T-helper 17 cell (primary cell): ENCODE measurements at places on chromosomes 2 and 18.

DNA sequence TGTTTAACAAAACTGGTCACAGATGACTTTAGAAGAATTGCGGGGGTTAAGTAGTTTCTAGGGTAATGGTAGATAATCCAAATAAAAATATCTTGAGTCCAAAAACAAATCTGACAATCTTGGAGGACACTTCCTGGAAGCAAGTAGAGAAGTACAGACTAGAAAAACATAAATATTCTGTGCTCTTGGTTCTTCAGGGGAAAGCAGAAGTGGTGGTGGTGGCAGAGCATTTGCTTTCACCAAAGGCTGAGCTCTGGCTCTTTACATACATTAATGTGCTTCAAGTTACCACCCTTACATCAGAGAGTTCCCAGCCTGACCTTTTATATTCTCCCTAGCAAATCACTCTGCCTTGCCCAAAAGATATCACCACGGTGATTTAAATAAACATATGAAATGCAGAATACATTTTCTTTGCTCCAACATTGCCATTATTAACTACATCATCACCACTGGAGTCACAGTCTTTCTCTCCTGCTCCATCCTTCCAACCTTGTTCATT lies 15.3 kb downstream of the PDE11A start:
- DNase-seq = no peak

- DNase-seq = no peak
These were observed 18.9 kb upstream of the MTERF4 start for GRCh38 chr2:241121008-241121407.

DNA sequence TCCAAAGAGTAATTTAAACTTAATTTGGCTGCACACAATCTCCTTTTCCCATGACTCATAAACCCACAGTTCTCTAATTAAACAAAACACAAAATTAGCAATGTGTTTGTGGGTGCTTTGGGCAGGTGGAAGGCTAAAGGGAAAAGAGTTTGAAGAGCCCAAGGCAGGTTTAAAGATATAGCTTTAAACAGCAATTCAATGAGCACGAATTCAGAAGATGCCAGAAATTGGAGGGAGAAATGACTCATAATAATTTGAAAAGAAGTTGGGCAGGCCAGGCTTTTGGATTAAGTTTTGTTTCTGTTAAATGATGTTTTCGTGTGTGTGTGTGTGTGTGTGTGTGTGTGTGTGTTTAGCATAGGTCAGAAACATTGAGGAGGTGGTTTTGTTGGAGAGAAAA lies 594.8 kb upstream of the ZEB2 start:
- no peak for DNase-seq

- no peak for DNase-seq
These were observed 36.5 kb downstream of the GPD2 start for GRCh38 chr2:156472686-156473085.

DNA sequence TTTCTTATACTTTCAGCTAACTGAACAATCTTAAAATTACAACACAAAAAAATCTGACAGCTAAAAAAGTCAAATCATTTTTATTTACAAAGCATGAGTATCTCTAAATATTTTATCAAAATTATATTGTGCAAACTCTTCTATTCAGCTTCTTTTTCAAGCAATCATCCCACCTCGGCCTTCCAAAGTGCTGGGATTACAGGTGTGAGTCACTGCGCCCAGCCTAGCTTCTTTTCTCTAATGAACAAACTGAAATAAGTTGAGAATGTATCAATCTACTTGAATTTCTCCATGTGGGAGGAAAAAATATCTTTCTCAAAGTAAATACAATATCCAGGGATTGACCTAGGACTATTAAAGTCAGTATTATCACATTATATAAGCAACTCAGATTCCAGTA lies 14.9 kb downstream of the NDUFS1 start:
- DNase-seq = no peak

- DNase-seq = no peak
These were observed 77.5 kb downstream of the OSBPL6 start for GRCh38 chr2:178271629-178272333.

- DNase-seq = no peak
These were observed 156.9 kb upstream of the MYCN start for GRCh38 chr2:15783489-15783888.

GRCh38 chr2:71811726-71812125 lies 335.9 kb downstream of the CYP26B1 start:
- no peak for DNase-seq

GRCh38 chr2:142165790-142166189 lies 35.0 kb upstream of the LRP1B start:
- DNase-seq = no peak

- DNase-seq = no peak
These were observed 3.0 kb downstream of the SPATS2L start for GRCh38 chr2:200309296-200310049.

DNA sequence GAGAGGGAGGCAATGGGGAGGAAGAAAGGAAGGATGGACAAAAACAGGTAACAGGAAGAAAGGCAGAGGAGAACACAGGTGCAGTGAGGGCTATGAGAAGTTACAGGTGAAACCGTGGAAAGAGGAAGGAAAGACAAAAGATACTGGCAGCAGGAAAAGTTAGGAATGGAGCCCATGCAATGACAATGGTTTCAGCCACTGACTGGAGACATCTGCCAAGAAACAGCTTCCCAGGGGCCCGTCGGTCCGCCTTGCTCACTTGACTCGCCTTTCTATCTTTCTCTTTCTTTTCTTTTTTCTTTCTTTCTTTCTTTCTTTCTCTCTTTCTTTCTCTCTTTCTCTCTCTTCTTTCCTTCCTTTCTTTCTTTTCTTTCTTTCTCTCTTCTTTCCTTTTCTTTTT lies 37.5 kb downstream of the ST8SIA5 start:
- no peak for DNase-seq

DNA sequence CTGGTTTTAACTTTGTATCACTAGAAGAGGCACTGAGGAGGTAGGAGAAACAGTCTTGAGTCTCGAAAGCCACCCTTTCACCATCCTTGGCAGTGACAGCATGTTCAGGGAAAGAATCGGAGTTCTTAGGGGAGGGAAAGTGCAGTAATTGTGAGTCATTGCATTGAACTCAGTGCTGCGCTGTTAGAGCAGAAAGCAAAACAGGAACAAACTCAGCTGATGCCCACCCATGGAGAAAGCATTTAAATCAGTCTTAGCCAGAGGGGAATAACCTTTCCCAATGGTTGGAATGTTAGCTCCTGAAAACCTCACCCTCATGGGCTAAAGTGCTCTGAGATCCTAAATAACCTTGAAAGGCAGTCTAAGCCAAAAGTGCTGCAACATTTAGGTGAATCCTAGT lies 845.6 kb upstream of the CNTNAP5 start:
- DNase-seq = no peak

DNA sequence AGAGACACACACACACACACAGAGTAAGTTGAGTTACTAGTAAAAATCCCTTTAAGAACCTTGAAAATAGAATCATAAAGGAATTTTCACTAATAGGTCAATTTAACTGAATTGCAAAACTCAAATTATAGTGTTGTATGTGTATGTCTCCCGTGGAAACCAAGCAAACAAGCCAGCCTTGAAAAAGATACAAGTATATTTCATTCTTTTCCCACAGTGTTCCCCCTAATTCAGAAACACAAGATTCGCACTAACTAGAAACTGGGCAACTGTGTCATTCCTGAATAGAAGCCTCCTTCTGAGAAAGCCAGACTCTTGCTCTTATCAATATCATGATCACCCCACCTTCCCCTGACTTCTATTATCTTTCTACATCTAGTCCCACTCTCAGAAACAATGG lies 229.5 kb downstream of the PIEZO2 start:
- no peak for DNase-seq

DNA sequence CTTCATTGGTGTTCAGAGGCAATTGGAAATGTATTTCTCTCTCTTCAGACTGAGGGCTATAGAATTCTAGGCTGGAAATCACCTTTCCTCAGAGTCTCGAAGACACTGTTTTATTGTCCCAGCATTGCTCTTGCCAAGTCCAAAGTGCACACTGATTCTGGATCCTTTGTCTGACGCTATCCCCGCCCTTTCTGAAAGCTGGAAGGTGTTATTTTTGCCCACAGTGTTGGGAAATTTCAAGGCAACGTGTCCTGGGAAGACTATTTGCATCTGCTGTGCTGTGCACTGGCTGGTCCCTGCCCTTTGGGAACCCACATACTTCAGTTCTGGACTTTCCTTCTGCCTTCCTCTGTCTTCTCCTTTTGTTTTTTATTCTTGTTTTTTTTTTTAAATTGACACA lies 190.8 kb downstream of the SH3BP4 start:
- no peak for DNase-seq

GRCh38 chr2:103152556-103152955 lies 390.7 kb downstream of the TMEM182 start:
- no peak for DNase-seq

DNA sequence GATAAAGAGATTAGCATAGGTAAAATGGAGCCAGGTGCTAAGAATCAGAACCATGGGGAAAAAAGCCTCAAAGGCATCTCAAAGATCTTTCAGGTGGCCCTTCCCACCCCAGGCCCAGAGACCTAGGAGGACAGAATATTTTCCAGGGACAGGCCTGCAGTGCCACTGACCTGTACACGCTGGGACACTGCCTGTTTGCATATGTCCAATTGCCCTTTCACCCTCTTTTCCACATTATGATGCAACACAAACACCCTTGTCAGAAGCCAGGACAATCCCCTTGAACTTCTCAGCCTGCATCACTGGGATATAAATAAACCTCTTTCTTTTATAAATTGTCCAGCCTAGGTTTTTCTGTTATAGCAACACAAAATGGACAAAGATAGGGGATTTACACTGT lies 419.1 kb downstream of the TRIB2 start:
- DNase-seq = no peak

GRCh38 chr2:152635635-152636298 lies 81.5 kb downstream of the PRPF40A start:
- peak; percentile 37 for DNase-seq

DNA sequence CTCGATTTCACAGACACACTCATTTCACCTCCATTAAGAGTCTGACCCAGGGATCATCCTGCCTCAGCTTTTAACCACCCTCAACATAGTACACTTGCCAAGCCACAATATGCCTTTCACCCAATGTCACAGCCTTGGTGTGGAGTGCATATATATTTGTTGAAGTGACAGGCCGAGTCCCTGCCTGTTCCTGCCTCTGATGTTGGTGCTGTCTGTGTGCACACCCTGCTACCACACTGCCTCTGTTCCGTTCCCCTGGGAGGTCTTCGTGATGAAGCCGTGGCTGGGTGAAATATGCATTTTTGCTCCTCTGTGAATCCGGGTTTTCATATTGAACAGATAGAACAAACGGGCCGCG lies 90.3 kb downstream of the RNF144A start:
- DNase-seq = no peak

DNA sequence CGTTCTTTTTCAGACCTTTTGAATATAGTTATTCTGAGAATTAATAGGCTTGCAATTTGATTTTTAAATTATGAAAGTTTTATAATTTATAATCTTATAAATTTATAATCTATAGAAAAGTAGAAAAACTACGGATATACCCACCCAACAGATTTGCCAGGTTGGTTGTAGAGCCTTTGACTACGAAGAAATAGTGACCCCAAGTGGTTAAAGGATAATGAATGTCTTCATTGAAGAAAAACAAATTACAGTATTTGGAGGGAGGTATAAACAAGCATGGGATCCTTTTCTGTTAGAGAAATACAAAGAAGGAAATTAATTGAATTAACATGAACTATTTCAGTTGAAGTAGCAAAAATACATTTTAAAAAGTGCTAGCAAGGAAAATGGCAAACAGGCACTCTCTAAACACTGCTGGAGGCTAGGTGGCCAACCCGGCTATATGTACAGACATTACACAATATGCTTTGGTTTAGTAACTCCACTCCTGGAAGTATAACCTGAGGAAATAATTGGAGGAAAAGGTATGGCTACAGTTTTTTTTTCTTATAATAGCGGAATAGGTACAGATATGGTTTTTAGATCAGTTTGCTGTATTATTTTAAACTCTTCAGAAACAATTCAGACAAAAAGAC lies 110.9 kb downstream of the MIB1 start:
- no peak for DNase-seq

DNA sequence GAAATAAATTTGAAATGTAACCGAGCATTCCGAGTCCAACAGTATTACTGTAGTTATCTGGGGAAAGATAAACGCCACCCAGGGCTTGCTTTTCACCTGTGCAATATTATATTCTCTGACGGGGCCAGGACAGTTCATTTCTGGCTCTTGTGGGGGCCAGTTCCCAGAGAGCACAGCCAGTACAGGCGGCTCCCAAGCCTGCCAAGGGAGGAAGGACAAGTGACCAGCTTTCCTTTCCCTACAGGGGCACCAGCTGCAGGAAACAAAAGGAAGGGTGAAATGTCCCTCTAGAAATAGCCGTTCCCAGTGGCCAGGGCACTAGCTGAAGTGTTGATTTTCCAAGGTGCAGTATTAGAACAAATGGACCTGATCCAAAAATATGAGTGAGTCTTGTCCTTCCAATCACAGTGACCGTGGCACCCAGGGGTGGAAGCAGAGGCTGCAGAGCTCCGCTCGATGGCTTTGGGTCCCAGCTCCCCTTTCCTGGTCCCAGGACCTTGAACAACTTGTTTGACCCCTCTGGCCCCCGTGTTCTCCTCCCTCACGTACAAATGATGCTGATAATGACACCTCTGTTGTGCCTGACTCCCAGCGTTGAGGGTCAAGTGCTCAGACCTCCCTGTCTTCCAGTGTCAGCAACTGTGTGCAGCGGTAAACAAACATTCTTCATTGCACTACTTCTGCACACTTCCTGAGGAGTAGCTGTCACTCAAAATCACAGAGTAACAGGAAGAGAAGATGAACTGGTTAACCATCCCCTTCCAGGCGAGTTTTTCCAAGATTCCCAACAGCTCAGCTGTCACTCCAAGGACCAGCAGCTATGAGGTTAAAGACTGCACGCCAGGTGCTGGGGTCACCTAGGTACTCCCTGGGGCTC lies 40.9 kb downstream of the GYPC start:
- DNase-seq = no peak

DNA sequence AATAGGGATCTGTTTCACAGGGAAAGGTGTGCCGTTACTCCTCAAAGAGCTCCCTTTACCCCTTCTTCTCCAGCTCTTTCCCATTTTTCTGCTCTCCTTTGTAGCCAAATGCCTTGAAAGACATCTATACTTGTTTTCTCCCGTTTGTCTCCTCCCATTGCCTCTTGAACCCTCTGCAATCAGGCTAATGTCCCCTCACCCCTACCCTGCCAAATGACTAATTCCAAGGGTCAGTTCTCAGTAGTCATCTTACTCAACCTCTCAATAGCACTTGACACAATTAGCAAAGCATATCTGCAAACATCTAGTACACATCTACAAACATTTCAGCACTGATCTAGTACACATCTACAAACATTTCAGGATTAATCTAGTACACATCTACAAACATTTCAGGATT lies 12.6 kb downstream of the MRO start:
- no peak for DNase-seq

DNA sequence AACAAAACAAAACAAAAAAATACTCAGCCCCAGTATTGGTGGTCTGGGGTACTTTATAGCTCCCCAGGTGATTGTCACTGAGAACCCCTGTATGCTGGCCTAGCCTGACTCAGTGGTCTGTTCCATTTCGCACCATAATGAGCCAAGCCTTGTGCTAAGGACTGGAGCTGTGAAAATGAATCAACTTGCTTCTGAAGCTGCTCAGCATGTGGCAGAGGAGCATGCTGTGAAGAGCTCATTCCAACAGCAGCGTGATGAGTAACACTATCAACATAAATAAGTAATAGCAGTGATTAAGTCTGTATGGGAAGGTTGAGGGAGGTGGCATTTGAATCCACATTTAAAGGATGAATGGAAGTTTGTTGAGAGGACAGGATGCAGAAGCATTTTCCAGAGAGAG lies 67.2 kb upstream of the ATL2 start:
- no peak for DNase-seq
